ENCODE measurements at places on chromosomes 12 and 14.

GRCh38 chr12:17015501-17015900 is 409.5 kb upstream of the LMO3 start:
- no peak for DNase-seq

DNA sequence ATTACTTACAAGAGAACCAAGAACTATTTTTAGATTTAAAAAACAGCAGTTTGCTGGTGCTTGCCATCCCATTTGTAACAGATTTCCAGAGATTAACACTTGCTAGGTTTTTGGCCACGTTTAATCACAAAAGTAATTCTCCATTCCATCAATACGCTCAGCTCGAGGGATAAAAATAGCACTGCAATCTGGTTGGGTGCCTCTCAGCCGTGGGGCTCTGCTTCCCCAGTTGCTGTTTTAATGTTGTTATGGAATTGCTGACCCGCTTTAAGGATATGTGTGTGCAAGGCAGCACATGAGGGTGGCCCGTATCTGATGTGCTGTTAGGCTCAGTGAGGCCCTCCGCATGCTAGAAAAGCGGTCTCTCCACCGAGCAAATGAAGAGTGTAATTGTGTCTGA is 222.2 kb upstream of the TMEM260 start:
- no peak for DNase-seq

GRCh38 chr14:97603201-97603600 is 806.0 kb downstream of the VRK1 start:
- DNase-seq: no peak

- DNase-seq: no peak
Observed at GRCh38 chr14:94386085-94387031, 2.0 kb downstream of the SERPINA1 start.

GRCh38 chr12:113267621-113268020 is 46.4 kb downstream of the TPCN1 start:
- DNase-seq: no peak

DNA sequence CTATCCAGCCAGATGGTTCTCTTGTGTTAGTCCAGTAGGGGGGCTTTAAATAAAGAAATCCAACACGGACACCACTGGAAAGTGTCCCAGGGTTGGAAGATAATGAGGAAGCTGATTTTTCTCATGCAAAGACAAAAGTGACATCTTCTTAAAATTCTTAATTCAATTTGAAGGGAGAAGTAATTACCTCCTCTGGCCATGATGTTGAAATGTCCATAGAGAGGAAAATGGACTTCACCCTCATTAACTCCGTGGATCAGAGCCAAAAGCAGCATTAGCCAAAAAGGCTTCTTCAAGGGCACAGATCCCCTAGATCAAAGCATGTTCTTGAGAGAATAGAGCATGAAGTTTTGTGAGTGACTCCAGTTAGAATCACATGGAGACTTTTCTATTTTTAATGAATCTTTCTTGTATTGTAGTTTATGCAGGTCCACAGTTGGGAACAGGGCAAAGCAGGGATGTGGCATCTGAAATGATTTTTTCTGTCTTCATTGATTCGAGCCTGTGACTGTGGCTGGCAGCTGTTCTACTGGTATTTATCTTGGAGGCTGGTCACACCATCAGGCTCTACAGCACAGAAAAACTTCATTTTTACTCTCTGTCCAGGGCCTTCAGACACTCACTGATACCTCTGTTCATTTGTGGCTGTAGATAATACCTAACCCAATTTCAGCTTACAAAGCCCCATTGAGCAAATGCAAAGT is 1002.5 kb downstream of the AACS start:
- no peak for DNase-seq

DNA sequence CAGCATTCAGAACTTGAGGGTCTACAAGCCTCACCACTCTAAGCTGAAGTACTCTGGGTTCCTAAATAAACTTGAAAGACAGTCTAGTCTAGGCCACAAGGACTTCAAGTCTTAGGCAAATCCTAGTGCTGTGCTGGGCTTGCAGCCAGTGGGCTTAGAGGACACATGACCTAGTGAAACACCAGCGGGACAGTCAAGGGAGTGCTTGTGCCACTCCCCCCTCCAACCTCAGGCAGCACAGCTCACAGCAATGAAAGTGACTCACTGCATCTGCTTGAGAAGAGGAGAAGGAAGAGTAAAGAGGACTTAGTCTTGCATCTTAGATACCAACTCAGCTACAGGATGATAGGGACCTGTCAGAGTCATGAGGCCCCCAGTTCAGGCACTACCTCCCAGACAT is 438.1 kb downstream of the IPO8 start:
- DNase-seq: no peak

DNA sequence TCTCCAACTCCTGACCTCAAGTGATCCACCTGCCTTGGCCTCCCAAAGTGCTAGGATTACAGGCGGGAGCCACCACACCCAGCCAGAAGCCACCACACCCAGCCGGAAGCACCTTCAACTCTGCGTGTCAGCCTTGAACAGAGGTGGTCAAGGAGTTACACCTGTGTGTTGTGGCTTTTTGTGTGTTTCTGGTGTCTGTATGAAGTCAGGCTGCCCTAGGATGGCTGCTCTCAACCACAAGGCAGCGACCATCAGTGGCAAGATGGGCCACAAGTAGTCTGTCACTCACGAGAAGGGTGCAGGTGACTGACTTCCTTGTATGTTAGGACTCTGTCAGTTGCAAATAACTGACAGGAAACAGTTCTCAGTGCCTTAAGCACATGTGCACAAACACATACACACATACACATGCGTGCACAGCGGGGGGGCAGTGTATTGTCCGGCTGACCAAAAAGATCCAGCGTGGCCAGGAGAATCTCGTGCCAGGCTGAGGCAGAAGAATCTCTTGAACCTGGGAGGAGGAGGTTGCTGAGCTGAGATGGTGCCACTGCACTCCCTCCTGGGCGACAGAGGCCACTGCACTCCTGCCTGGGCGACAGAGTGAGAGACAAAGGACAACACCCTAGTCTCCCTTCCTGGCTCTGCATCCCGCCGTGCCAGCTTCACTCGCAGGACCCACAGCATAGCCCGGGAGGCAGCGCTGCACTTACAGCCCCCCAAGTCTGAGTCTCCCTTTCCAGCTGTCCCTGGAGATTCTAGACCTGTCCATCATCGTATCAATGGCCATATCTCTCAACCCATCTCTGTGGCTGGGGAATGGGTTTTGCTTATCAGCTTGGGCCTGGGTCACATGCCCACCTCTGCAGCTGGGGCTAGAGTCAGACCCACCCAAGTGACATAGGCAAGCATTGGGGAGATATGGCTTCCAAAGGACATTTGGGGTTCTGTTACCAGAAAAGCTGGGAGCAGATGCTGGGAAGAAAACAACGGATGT is 13.7 kb downstream of the P2RX4 start:
- DNase-seq: no peak

GRCh38 chr14:61516118-61516743 is 179.1 kb upstream of the HIF1A start:
- no peak for DNase-seq

- no peak for DNase-seq
Observed at GRCh38 chr14:25843481-25844470, 754.1 kb downstream of the NOVA1 start.

GRCh38 chr14:79829405-79830166 is 381.7 kb downstream of the DIO2 start:
- DNase-seq: no peak

DNA sequence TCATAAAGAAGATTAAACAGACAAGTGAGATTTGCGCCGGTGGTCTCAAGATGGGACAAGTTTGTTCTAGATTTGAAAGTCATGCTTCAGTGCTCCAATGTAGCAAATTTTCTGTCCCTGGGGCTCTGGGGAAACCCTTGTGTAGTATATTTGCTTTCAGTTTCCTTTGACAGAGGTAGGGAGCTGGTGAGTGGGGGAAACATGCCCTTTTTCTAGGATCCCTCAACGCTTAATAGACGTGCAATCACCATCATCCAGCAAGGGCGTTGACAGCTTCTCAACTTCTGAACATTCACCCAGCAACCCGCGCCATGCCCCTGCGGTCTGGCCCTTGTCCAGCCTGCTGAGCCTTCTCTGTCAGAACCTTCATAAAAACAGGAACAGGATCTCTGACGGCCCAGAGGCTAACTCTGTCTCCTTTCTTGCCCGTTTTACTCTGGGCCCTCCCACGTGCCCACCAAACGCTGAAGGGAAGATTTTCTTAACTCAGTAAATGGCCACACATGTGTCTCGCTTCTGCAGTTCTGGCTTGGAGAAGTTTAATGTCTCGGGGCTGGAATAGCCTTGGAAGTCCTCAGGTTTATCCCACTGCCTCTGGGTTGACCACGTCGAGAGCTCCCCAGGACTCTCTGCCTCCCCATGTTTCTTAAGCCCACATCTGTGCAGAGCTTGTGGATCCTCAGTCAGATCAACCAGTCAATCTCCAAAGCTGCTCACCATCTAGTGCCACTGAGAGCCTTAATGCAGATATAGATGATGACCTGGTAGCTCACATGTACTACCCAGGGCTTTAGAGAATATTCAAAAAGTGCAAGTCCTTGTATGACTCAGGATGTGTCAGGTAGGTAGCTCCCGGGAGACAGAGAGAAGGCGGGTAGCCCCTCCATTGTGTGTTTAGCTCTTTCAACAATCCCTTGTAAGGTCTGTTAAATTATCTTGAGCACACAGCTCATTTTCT is 58.1 kb upstream of the CCND2 start:
- DNase-seq: no peak

DNA sequence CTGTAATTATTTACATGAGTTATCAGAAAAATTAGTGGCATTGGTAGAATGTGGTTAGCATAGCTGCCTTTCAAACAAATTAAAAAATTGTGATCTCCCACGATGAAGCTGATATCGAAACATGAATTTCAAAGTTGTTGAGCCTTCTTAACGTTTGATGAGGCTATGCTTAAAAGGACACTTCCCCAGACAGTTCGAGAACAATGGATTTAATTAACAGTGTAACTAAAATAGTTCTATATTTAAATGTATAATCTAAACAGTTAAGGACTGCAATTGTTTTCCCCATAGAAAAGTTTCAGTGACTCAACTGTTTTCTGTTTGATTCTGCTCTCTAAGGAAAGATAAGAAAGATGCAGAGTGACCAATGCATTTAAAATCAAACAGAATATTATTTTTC is 1.6 kb downstream of the CLEC2B start:
- no peak for DNase-seq

DNA sequence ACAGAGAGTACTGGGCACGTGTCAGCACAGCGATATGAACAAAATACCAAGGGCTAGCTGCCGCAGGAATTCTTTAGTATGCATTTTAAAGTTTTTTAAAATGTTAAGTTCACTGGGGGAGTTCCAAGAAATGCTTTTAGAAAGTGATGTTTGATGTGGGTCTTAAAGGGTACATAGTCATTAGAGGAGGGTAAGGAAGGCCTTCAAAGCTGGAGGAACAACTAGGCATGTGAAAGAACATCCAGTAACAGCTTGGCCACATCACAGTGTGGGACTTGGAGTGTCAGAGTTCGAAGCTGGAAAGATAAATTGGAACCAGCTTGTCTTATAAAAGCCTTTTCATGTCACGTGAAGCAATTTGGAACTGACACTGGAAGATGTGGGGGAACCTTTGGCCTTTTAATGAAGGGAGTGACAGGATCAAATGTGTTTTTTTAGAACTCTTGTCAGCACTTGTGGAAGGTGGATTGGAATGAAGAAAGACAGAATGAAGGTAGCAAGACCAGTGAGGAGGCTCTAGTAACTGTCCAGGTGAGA is 57.7 kb downstream of the WDR20 start:
- DNase-seq: no peak

GRCh38 chr12:48185181-48185919 is 1.9 kb downstream of the CCDC184 start:
- no peak for DNase-seq

- no peak for DNase-seq
Observed at GRCh38 chr12:100437038-100437841, 36.4 kb upstream of the NR1H4 start.

DNA sequence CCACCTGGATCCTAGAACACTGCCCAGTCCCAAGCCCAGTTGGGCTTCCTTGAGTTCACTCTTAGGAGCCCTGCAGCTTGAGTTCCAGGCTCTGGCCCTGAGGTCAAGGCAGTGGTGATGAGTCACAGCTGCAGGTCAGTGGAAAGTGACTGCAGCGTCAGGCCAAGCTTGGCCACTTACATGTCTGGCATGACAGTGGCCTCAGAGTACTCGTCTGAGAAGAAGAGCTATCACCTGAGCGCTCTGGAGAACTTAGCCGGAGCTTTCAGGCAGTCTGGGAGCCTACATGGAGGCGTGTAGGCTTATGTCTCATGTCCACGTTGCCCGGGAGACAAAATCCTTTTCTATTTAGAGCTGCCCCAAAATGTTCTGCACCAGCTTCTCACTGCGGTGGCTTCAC is 75.6 kb downstream of the ARL6IP4 start:
- no peak for DNase-seq

DNA sequence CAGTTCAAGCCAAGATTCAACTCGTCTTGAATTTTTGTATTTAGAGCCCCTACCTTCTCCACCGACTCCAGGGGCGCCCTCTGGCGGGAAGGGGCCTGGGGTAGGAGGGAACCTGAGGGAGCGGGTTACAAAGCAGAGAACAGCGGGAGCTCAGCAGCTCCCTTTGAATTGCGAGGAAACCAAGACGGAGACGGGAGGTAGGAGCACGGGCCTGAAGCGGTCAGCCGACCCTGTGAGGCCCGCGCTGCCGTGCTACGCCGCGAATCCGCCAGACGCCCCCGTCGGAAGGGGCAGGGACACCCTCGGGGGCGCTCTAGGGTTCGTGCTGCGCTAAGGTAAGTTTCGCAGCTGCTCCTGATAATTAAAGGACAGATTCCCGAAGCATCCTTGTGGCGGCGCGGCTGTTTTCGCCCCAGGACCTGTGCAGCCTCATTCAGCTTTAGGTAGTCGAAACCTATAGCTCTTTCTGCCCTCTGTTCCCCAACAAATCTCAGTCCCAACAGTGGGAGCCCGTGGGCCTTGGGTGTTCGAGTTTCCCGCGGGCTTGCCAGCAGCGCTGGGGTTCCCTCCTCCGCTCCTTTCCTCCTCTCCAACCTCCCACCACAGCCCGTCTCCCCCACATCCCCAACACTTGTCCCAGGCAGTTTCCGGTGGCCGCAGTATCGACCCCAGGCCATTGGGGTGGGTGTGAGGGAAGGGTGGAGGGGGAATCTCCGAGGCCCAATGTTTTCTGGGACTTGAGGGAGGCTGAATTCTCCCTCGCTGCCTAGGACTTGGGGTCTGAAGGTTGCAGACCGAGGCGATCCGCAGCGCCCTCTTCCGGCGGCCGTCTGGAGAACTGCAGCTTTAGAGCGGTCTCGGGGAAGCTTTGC is 5.1 kb upstream of the NKX2-1 start:
- no peak for DNase-seq

- DNase-seq: no peak
Observed at GRCh38 chr12:75722714-75723200, 211.3 kb upstream of the KRR1 start.

- DNase-seq: no peak
Observed at GRCh38 chr14:89320381-89321000, 96.5 kb downstream of the FOXN3 start.

GRCh38 chr14:84225268-84225667 is 1304.7 kb upstream of the FLRT2 start:
- no peak for DNase-seq

DNA sequence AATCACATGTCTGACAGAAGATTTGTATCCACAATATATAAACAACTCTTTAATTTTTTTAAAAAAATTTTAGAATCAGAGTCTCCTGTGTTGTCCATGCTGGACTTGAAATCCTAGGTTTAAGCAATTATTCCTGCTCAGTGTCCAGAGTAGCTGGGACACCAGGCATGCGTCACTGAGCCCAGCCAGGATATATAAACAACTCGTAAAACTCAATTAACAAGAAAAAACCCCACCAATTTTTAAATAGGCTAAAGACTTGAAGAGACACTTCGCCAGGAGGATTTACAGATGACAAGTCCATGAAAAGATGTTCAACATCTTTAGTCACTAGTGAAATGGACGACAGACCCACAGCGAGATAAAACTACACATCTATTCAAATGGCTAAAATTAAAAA is 2.0 kb upstream of the SCN8A start:
- no peak for DNase-seq
